ENCODE measurements at places on chromosomes 7 and 10. TPM values are rescaled to one million over a fixed set of nuclear protein-coding genes. Genes with fewer than 3 reads are reported as not detected.

DNA sequence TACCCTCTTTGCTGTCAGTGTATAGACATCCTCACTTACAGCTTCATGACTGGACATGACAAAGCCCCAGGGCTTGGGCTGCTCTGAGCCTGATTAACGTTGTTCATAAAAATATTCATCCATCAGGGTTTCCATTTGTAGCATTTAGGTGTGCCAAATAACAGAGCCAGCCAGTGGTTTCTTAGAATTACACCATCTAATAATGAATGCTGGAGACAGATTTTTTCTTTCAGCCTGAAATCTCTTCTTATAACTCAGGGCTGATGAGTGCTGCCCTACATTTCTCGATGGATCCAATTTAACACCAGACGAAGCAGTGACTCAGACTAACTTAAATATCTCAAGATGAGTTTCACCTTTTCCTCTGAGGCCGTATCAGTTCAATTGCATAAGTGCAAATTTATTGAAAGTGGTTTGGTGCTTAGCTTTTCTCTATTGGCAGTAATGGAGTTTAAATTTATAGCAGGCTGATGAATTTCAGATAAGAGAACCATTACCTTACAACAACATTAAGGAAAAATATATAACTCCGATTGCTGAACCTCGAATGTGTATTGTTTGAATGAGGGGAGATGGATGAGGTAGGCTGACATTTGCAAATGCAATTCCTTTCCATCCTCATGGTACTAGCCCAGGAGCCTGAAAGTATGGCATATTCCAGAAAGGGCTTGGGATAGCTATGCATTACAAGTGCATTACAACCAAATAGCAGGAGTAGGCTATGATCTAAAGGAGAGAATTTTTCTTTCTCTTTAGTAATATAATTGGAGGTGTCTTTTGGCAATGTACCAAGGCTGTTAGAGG, 900.6 kb downstream of the KCNMA1 start:
- no peak overlapping the region for H3K27ac ChIP-seq
- no peaks in the 10 kb centered on the region for H3K36me3 ChIP-seq
- H3K27me3 ChIP-seq = peaks cover 5% of the 10 kb centered on the region
- H3K4me3 ChIP-seq = no peak overlapping the region

DNA sequence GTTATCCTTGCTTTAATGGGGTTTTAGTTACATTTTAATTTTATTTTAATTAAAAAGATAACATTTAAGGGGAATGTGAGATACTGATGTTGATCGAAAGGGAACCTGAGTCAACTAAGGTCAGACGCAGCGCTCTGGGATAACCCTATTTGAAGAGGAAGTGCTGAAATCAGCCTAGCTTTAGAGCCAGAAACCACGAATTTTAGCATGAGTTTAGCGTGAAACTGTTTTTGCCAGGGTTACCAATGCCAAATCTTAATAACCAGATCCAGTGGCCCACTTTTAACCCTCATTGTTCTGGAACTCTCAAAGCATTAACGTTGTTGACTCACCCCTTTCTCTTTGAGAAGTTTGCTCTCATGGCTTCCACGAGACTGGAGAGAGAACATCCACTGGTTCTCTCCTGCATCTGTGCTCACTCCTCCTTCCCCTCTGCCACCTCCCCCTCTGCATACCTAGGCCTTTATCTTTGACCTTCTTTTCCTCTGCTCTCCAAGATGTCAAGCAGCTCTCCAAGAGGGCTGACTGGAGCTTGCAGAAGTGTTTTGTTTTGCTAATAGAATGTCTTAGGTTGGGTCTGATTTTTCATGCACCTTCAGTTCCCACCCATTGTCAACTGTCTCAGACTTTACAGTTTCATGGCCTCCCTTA, 198.3 kb upstream of the CELF2 start:
- H3K27me3 ChIP-seq = peaks cover 18% of the 10 kb centered on the region
- no peak overlapping the region for H3K27ac ChIP-seq
- peaks cover 2% of the 10 kb centered on the region for H3K4me1 ChIP-seq
- no peak for DNase-seq

DNA sequence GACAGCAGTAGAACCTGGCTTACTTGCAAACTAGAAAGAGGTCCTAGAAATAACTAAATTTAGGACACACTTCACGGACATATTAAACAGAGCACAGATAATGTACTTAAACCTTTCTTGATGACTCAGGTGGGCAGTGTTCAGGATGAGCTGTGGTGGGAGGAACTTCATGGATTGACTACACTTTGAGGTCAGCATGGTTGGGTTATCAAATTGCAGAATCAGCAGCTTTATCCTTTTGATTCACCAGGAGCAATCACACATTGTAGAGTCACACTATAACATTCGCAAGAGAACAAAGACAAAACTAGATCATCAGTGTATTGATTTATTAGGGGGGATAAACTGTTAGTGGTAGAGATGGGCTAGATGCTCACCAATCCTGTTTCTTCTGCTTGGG, 38.6 kb upstream of the AGK start:
- no peak for DNase-seq
- H3K4me1 ChIP-seq = peaks cover 8% of the 10 kb centered on the region
- peak overlapping the region; percentile 81 for H3K4me3 ChIP-seq
- no peak overlapping the region for H3K27ac ChIP-seq
- H3K36me3 ChIP-seq = peaks cover 2% of the 10 kb centered on the region

DNA sequence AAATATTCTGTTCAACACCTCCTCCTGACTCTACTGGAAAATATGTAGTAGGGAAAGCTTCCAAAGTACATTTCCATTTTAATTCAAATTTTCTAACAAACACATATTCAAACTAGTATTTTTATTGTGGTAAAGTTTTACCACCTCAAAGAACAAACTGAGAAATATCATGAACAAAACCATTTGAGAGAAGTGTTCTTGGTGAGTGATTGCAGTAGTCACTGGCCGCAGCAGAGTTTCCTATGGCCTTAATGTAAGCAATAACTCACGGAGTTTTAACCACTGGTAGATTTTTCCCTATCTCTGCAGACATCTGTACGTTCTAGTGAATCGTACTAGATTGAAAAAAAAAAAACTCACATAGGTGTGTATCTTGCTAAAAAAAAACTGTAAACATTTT, 487.0 kb upstream of the FZD8 start:
- H3K27ac ChIP-seq = no peak overlapping the region
- H3K27me3 ChIP-seq = no peaks in the 10 kb centered on the region
- H3K4me3 ChIP-seq = no peak overlapping the region

The COBL gene
- 21.3 TPM for total RNA-seq

All from progenitor cell of endocrine pancreas (in vitro differentiated cells).